ENCODE measurements at places on chromosomes 3 and 15. TPM values are rescaled to one million over a fixed set of nuclear protein-coding genes. Genes with fewer than 3 reads are reported as not detected.

Gene DPH3
- total RNA-seq: 7.7 TPM

- H3K27me3 ChIP-seq: no peaks in the 10 kb centered on the region
- H3K36me3 ChIP-seq: no peaks in the 10 kb centered on the region
- H3K27ac ChIP-seq: no peak overlapping the region
- DNase-seq: no peak
- peaks cover 22% of the 10 kb centered on the region for H3K4me1 ChIP-seq
- H3K4me3 ChIP-seq: no peak overlapping the region
These were observed 138.4 kb downstream of the MEIS2 start for GRCh38 chr15:36961956-36962355.

Gene HTR3E
- not detected for total RNA-seq

Gene GCSAM
- not detected for total RNA-seq

Gene CTXN2
- 0.06 TPM for total RNA-seq

DNA sequence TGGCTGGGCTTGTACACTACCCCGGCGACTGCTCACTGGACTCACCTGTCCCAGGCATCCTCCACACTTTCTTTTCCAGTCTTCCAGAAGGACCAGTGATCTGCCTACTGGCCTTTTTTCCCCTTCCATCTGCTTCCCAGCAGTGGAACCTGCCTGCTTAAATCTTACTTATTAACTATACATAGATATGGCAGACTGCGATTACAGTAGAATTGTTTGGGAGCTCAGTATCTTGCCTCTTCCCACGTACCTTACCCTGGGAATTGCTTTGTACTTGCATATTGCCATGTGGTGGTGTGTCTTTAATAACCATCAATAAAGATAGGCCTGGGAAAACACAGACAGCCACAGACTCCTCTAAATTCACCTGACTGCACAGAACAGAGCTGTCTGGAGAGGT lies 11.8 kb upstream of the HES1 start:
- DNase-seq: no peak
- no peak overlapping the region for H3K4me3 ChIP-seq
- no peaks in the 10 kb centered on the region for H3K27me3 ChIP-seq
- H3K27ac ChIP-seq: no peak overlapping the region
- H3K4me1 ChIP-seq: peaks cover 26% of the 10 kb centered on the region

DNA sequence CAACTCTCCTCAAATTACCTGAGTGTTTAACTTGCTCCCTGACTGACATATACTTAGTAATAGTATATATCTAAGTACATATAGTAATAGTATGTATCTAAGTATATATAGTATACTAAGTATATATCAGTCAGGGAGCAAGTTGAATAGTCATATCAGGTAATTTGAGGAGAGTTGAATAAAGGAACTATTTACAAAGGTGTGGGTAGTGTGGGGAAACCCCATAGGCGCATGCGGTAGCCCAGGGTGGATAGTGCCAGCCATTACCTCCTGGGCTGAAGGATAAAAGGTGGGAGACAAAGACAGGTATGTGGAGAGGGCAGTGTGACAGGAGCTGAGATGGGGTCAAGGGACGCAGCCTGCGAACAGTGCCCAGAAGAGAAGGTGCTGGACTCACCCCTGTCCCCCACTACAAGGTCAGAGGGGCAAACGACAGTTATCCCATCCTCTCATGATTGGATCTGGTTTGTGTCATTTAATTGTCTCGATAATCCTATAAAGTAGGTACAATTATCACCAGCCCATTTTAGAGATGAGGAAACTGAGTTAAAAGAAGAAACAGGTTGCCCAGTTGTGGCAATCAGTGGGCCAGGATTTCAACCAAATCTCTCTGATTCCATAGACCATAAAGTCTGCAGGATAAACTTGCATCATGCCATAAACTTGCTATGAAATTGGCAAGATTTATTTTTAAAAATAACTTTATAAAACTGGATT lies 34.1 kb upstream of the TPM1 start:
- no peak overlapping the region for H3K27ac ChIP-seq
- H3K27me3 ChIP-seq: no peaks in the 10 kb centered on the region
- H3K4me3 ChIP-seq: no peak overlapping the region
- no peak for DNase-seq

DNA sequence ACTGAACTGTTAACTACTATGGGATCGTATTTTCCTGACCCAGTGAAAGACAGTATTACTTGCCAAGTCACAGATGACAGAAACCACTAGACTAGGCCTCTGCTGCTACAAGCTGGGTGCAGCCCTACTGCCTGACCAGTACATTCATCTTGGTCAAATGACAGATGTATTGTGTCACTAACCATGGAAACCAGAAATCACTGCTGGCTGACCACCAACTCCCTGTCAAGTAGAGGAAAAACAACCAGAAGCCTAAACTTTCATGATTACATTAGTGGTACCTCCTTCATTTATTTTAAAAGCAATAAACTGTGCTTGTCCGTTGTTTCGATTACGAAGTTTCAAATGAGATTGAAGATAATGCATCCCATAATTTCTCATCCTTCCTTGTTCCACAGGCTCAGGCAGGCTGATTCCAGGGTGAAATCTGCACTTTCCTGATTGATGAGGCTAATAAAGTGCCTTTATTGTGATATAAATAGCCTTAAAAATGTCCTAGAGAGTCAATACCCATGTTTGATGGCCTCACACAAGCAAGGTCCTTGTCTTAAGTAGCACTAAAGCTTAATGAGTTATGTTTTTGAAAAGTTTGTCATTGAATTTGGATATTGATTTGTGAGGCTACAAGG lies 309.7 kb downstream of the LSAMP start:
- no peaks in the 10 kb centered on the region for H3K4me1 ChIP-seq
- DNase-seq: no peak
- no peak overlapping the region for H3K27ac ChIP-seq

GRCh38 chr15:82849556-82850512 lies 40.4 kb downstream of the WHAMM start:
- H3K36me3 ChIP-seq: peaks cover 2% of the 10 kb centered on the region
- H3K27me3 ChIP-seq: no peaks in the 10 kb centered on the region
- H3K4me1 ChIP-seq: peaks cover 8% of the 10 kb centered on the region

Gene BCHE
- 0.19 TPM for total RNA-seq

Gene HESX1
- total RNA-seq: not detected

DNA sequence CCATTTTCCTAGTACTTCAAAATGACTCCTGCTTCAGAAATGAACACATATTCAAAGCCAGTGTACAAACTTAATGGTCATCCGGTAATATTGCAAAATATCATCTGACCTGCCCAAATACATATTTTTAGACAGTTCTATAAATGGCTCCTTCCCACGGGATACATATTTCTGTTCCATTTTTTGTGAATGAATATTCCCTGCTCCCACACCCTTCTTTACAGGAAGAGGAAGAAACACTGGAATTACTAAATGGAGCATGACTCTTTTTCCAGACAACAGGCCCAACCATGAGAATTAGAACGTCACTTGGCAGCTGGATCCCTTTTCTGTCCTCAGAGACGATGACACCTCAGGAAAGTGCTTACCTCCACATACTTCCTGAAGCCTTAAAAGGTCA lies 38.0 kb upstream of the CBLB start:
- H3K4me1 ChIP-seq: no peaks in the 10 kb centered on the region
- H3K4me3 ChIP-seq: no peak overlapping the region
- peak overlapping the region; percentile 37 for H3K27ac ChIP-seq
- no peaks in the 10 kb centered on the region for H3K36me3 ChIP-seq
- no peaks in the 10 kb centered on the region for H3K27me3 ChIP-seq

- H3K27me3 ChIP-seq: no peaks in the 10 kb centered on the region
- H3K36me3 ChIP-seq: no peaks in the 10 kb centered on the region
- H3K27ac ChIP-seq: peak overlapping the region; percentile 83
- DNase-seq: no peak
- peak overlapping the region; percentile 66 for H3K4me3 ChIP-seq
- no peaks in the 10 kb centered on the region for H3K4me1 ChIP-seq
These were observed 594 bp downstream of the CRELD1 start for GRCh38 chr3:9934235-9934621.

DNA sequence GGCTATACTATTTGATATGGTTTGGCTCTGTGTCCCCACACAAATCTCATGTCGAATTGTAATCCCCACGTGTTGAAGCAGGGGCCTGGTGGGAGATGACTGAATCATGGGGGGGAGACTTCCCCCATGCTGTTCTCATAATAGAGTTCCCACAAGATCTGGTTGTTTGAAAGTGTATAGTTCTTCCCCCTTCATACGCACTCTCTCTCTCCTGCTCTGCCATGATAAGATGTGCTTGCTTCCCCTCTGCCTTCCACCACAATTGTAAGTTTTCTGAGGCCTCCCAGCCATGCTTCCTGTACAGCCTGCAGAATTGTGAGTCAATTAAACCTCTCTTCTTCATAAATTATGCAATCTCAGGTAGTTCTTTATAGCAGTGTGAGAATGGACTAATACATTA lies 290.1 kb upstream of the CHRM5 start:
- no peaks in the 10 kb centered on the region for H3K27me3 ChIP-seq
- no peak overlapping the region for H3K27ac ChIP-seq
- no peak for DNase-seq
- H3K4me3 ChIP-seq: no peak overlapping the region
- no peaks in the 10 kb centered on the region for H3K4me1 ChIP-seq
- no peaks in the 10 kb centered on the region for H3K36me3 ChIP-seq

Gene CD200R1
- total RNA-seq: not detected

All from pancreas (tissue), 10 donors.